NCI-H1694 (cell line): ENCODE measurements at places on chromosomes 3 and 15.

- DNase-seq, result no peak
Observed at GRCh38 chr15:74131628-74132413, 1.4 kb downstream of the ISLR2 start.

- no peak for DNase-seq
Observed at GRCh38 chr3:171056528-171056927, 30.0 kb upstream of the SLC2A2 start.

GRCh38 chr3:102141096-102141927 lies 292.0 kb downstream of the NFKBIZ start:
- DNase-seq, result no peak

DNA sequence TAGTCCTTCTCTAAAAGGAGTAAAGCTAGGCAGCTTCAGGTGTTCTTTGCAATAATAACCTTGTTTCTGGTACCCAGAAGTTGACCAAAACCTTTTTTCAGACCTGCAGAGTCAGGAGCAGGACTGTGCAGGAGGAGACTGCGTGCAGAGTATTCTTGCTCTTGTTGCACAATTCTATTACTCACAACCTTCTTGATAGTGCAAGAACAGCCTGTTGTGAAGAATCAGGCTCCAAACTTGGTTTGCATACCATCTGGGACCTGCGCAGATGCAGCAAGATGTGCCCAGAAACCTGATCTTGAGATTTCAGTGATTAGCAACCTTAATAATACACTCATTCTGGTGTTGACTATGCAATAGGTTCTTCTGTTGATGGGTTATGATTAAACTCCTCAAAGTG lies 111.9 kb downstream of the ATG7 start:
- no peak for DNase-seq

- no peak for DNase-seq
Observed at GRCh38 chr3:12017516-12017915, 13.3 kb downstream of the SYN2 start.

DNA sequence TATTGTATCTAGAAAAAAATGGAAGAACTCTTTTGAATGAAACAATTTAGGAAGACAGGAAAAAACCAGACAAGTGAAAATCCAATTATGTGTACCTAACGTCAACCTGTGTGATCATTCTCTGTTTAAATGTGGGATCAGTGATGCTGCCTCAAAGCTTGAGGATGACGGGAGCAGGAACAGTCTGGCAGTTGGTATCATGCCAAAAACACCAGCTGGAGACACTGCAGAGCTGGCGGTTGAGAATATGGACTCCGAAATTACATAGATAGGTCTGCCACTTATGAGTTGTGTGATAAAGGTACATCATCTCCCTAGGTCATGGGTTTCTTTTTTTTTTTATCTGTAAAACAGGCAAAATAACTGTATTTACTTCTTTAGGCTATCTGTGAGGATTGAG lies 480.5 kb downstream of the CNTN4 start:
- DNase-seq, result peak; percentile 75

DNA sequence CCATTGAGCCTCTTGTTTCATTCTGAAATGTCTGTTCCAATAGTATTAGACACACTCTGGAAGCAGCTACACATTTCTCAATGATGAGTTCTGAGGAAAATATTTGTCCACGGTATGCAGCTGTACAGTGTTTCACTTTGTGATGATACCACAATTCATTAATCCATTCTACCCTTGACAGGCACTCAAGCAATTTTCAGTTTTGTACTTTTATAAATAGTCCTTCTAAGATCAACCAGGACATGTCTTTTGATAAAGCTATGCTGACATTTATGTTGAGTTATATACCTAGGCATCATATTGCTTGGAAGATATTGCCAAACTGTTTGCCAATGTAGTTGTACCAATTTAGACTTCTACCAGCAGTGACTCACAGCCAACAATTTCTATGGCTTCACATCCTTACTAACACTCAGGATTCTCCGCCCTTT lies 165.1 kb upstream of the COL8A1 start:
- DNase-seq, result no peak

DNA sequence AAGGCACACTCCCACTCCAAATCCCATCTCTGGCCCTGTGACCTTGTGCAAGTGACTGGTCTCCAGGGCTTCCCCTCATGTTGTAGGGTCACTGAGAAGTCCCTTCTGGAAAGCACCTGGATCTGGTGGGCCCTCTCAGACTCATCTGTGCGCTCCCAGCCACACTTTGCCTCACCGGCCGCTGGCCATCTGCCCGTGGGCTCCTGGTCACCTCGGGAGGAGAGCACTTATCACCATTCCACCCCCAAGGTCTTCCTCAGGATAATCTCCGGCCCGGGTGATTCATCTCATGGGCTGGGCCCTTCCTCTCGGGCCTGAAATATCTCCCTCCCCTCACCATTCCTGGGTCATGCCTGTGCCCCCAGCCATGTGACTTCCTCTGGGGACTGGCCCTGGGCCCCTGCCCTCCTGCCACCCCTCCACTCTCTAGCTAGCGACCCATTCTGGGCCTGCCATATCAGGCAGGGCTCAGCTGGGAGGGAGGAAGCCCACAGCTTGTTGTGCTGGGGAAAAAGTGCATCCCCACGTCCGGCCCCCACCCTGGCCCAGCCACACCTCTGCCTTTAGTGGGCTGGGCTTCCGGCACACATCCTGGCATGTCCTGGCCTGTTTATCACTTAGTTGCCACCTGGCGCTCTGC lies 10.6 kb upstream of the WNT7A start:
- no peak for DNase-seq

GRCh38 chr3:57756528-57757401 lies 656 bp downstream of the SLMAP start:
- no peak for DNase-seq

DNA sequence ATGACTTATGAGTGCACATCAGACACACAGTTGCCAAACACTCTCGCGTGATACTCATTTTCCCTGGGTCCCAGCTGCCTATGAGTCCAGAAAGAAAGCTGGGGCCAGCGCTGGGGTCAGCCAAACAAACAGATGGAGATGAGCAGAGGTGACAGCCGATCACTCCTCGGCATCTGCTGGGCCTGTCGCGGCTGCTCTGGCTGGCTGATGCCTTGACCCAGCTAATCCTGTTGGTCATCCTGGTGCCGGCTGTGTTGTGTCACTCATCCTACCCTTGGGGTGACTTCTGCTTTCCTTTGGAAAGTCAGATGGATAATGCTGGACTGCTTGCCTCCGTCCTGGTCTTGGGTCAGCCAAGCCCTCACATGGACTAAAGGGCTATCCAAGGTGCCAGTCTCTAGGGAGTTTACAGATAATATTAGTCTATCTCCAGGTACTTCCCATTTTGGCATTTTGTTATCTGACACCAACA lies 105.3 kb upstream of the PDZRN3 start:
- DNase-seq, result no peak

DNA sequence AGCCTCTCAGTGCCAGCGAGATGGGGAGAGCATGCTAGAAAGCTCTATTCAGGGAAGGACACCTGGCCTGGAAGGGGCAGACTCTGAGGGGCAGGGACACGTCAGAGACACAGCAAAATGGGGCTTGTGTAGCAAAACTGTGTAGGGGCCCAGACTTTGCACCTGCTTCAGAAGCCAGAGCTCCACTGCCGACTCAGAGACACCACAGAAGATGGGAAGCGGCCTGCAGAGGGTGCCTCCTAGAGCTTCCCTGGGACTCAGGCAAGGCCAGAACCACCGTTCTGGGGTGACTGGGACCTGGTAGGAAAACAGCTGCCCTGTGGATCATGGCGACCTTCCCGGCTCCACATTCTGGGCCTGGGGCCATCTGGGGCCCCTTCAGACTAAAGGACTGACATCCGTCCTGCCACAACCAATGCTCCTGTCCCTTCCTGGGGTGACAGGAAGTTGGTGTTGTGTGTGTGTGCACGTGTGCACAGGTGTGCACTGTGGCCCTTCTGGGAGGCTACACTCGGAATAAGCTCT lies 17.4 kb upstream of the TKT start:
- DNase-seq, result no peak

DNA sequence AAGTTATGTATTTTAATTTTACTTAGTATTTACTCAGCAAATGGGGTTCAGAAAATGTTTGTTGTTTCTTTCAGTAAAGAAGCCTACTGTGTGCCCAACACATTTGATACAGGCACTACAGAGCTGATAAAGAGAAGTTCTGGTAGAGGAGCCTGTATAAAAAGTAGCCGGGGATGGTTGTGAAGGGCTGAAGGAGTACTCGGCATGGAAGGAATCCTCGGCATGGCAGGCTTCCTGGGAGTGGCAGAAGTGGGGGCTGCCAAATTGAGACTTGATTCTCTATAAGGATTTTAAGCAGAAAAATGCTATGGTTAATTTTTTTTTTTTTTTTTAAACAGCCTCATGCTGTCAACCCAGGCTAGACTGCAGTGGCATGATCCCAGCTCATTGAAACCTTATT lies 9.3 kb downstream of the ARL13B start:
- no peak for DNase-seq

GRCh38 chr3:35544976-35545375 lies 94.3 kb upstream of the ARPP21 start:
- no peak for DNase-seq

DNA sequence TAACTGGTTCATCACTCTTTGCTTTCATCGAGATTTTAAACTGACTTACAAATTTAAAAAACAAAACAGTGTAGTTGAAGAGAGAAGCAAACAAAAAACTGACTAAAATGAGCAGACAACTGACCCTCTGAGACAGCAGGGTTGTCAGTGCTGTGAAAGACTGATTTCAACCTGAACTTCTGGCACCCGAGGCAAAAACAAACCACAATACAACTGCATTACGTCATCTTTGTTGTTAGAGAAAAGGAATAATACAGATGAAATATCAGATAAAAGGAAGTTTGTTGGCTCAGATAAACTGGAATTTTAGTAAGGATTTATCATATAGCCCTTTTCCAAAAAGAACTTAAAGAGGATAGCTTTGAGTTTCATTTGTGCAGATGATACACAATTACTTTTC lies 51.1 kb downstream of the PARP15 start:
- no peak for DNase-seq

- DNase-seq, result no peak
Observed at GRCh38 chr3:43910750-43911149, 220.0 kb downstream of the ABHD5 start.
